Activated CD8-positive, alpha-beta memory T cell treated with anti-CD3 and anti-CD28 coated beads, Interleukin-2, amount 10 ng/mL, durations not matched to agents 7 days and 5 days (primary cell): ENCODE measurements at places on chromosomes 16 and 17. TPM values are rescaled to one million over a fixed set of nuclear protein-coding genes. Genes with fewer than 3 reads are reported as not detected.

RHBDL1 gene
- total RNA-seq: 0.37 TPM

- no peak overlapping the region for H3K4me3 ChIP-seq
- DNase-seq: no peak
- H3K4me1 ChIP-seq: peaks cover 4% of the 10 kb centered on the region
- H3K36me3 ChIP-seq: peaks cover 18% of the 10 kb centered on the region
- H3K27me3 ChIP-seq: no peaks in the 10 kb centered on the region
These were observed 13.5 kb downstream of the SDR42E1 start for GRCh38 chr16:81997738-81998137.

DNA sequence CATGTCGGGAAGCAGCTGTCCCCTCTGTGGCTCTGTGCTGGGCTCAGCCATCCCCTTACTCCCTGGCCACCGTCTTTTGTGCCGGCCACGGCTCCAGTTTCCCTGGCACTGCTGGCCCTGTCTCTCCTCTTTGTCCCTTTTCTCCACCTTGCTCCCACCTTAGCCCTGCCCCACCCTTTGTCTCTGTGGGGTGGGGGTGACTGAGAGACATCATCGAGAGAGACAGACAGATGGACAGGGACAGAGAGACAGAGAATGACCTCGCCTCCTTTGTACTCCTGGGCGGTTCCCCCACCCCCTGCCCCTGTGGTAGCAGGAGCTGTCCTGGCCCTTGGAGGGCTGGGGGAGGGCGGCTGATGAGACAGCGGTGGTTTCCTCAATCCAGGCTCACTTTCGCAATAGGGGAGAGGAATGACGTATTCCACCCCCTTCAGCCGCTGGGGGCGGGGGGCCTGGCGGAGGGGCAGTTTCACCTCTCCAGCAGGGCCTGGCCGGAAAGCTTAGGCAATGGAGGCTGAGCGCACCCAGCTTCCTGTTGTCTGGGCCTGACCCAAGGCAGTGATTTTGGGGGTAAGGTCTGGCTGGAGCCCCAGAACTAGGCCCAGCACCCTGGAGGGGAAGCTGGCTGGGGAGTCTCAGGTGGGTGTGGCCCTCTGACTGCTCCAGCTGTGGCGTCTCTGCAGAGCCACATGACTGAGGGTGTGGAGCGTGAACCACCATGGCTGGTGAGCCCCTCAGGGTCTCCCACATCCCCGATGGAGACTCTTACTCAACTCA lies 7.3 kb downstream of the FMNL1 start:
- H3K27ac ChIP-seq: peak overlapping the region; percentile 100
- no peaks in the 10 kb centered on the region for H3K27me3 ChIP-seq
- peak; percentile 93 for DNase-seq
- H3K36me3 ChIP-seq: peaks cover 37% of the 10 kb centered on the region

CHAD gene
- not detected for total RNA-seq

GRCh38 chr17:65743308-65743655 lies 181.8 kb upstream of the AXIN2 start:
- peaks cover 2% of the 10 kb centered on the region for H3K36me3 ChIP-seq
- DNase-seq: no peak
- peaks cover 7% of the 10 kb centered on the region for H3K4me1 ChIP-seq
- H3K4me3 ChIP-seq: no peak overlapping the region

GRCh38 chr16:76222087-76222486 lies 55.1 kb upstream of the CNTNAP4 start:
- H3K4me3 ChIP-seq: no peak overlapping the region
- H3K4me1 ChIP-seq: no peaks in the 10 kb centered on the region
- DNase-seq: no peak
- no peak overlapping the region for H3K27ac ChIP-seq
- H3K36me3 ChIP-seq: no peaks in the 10 kb centered on the region
- H3K27me3 ChIP-seq: no peaks in the 10 kb centered on the region

ACSM2A gene
- total RNA-seq: 0.26 TPM

DNA sequence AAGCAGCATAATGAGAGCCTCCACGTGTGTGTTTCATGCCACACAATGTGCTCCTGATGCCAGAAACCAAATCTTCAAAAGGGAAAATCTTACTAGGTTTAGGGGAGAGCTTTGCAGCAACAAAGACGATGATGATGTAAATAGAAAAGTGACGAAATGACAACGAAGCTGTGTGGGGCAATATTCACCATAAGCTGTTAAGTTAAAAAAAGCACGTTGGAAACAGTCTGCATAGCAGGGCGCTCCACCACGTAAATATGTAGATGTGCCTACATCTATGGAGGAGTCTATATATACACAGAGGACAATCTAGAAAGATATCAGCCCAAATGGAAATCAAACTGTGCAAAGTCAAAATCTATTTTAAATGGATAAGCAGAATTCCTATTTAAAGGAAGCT lies 61.0 kb downstream of the RPH3AL start:
- no peak overlapping the region for H3K27ac ChIP-seq
- no peaks in the 10 kb centered on the region for H3K36me3 ChIP-seq
- no peak for DNase-seq
- peaks cover 2% of the 10 kb centered on the region for H3K27me3 ChIP-seq

GRCh38 chr16:2912330-2913199 lies 834 bp downstream of the FLYWCH1 start:
- H3K4me3 ChIP-seq: peak overlapping the region; percentile 87
- peaks cover 9% of the 10 kb centered on the region for H3K27me3 ChIP-seq
- peak; percentile 61 for DNase-seq
- peaks cover 30% of the 10 kb centered on the region for H3K4me1 ChIP-seq
- H3K27ac ChIP-seq: peak overlapping the region; percentile 74
- H3K36me3 ChIP-seq: peaks cover 9% of the 10 kb centered on the region

ERBB2 gene
- total RNA-seq: 4.7 TPM

DNA sequence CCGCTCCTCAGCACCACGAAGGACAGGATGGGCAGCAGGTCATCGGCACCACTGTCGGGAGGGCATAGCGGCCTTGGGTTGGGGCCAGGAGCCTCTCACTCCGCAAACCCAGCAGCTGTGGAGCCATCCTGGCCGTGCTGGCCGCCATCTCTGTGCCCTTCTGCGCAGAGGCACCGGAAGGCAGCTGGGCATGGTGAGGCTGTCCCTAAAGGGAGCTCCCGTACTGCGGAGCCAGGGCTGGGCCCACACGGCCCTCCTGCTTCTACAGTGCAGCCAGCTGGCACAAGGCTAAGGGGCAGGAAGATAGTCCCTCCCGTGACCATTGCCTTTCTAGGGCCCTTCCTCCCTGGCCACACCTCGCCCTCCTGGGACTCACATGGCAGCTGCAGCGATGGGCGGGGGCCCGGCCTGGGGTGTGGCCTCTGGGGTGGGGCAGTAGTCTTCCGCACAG lies 7.0 kb upstream of the SPATA2L start:
- no peak overlapping the region for H3K27ac ChIP-seq
- no peak overlapping the region for H3K4me3 ChIP-seq
- DNase-seq: no peak
- peaks cover 11% of the 10 kb centered on the region for H3K4me1 ChIP-seq
- no peaks in the 10 kb centered on the region for H3K36me3 ChIP-seq

DNA sequence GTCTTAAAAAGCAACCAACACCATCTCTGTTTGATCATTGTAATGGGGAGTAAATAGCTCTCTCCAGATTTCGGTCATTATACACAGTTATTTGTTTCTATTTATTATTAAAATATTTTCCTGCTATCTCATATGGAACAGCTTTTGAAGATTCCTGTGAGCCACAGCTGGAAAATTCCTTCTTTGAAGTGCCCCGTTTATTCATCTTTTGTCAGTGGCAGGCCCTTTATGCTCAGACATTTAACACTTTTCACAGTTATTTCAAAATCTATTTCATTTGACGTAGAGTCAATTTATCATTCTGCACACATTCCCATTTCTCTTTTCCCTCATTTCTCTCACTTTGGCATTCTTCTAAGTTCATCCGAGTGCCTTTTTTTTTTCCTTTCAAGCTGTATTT lies 245.9 kb upstream of the ELAC2 start:
- no peaks in the 10 kb centered on the region for H3K36me3 ChIP-seq
- no peaks in the 10 kb centered on the region for H3K4me1 ChIP-seq
- no peak overlapping the region for H3K4me3 ChIP-seq
- no peak overlapping the region for H3K27ac ChIP-seq

GRCh38 chr17:76384222-76384986 lies at the start of gene SPHK1:
TSS of gene SPHK1 (plus strand) at chr17:76384609. CDS start at chr17:76385645, 1,036 bp downstream.
- H3K27me3 ChIP-seq: no peaks in the 10 kb centered on the region
- H3K4me1 ChIP-seq: peaks cover 17% of the 10 kb centered on the region
- H3K27ac ChIP-seq: peak within 1 kb of the TSS; percentile 89

DNA sequence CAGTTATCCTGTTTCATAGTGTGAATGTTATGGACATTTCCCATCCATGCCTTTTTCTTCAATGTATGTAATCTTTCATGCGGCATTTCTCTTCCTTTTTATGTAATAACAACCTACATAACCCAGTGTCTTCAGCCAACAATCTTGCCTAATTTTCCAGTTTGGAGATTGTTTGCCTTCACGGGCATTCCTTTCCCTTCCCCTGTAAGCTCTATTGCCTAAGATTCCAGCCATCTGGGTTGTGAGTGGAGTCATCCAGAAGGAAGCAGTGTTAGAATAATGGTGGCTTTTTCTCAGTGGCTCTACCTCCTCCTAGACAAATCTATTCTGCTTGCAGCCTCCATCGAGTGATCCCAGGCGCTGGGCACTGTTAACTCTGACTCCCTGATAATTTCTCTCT lies 22.3 kb downstream of the SYCE1L start:
- DNase-seq: no peak
- peaks cover 3% of the 10 kb centered on the region for H3K27me3 ChIP-seq
- peaks cover 1% of the 10 kb centered on the region for H3K4me1 ChIP-seq
- H3K36me3 ChIP-seq: no peaks in the 10 kb centered on the region
- H3K4me3 ChIP-seq: no peak overlapping the region
- H3K27ac ChIP-seq: no peak overlapping the region

- H3K27me3 ChIP-seq: no peaks in the 10 kb centered on the region
- H3K27ac ChIP-seq: peak overlapping the region; percentile 46
- H3K4me1 ChIP-seq: no peaks in the 10 kb centered on the region
- H3K4me3 ChIP-seq: no peak overlapping the region
- peaks cover 28% of the 10 kb centered on the region for H3K36me3 ChIP-seq
These were observed 1.4 kb upstream of the NRN1L start for GRCh38 chr16:67883146-67883871.

NUPR1 gene
- not detected for total RNA-seq

AOC3 gene
- total RNA-seq: 1.5 TPM

DNA sequence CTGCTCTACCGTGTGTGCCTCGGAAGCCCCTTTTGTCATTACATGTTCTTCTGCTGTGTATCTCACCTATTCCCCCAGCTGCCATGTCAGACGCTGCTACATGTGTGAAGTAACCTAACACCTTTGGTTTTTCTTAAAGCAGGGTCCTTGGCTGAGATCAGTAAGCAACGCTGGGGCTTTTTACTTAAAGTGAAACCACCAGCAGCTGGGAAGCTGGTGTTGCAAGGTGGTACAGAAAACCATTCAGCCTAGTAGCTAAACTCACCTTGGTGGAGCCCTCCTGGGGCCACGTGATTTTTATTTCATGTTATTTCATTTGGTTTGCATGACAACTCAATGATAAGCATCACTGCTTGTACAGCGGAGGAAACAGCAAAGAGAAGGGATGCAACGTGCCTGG lies 62.6 kb downstream of the PLCG2 start:
- peaks cover 24% of the 10 kb centered on the region for H3K36me3 ChIP-seq
- DNase-seq: peak; percentile 77
- peak overlapping the region; percentile 70 for H3K4me3 ChIP-seq
- peaks cover 73% of the 10 kb centered on the region for H3K4me1 ChIP-seq
- H3K27me3 ChIP-seq: no peaks in the 10 kb centered on the region

KRTAP9-1 gene
- not detected for total RNA-seq

- no peak for DNase-seq
- H3K4me1 ChIP-seq: no peaks in the 10 kb centered on the region
- no peak overlapping the region for H3K27ac ChIP-seq
- H3K27me3 ChIP-seq: no peaks in the 10 kb centered on the region
These were observed 172.2 kb downstream of the SEC14L1 start for GRCh38 chr17:77312786-77313599.

GRCh38 chr16:68251832-68252231 lies 6.7 kb downstream of the PLA2G15 start:
- H3K4me1 ChIP-seq: peaks cover under 1% of the 10 kb centered on the region
- no peaks in the 10 kb centered on the region for H3K27me3 ChIP-seq
- H3K36me3 ChIP-seq: peaks cover 7% of the 10 kb centered on the region
- no peak overlapping the region for H3K4me3 ChIP-seq
- no peak for DNase-seq

DNA sequence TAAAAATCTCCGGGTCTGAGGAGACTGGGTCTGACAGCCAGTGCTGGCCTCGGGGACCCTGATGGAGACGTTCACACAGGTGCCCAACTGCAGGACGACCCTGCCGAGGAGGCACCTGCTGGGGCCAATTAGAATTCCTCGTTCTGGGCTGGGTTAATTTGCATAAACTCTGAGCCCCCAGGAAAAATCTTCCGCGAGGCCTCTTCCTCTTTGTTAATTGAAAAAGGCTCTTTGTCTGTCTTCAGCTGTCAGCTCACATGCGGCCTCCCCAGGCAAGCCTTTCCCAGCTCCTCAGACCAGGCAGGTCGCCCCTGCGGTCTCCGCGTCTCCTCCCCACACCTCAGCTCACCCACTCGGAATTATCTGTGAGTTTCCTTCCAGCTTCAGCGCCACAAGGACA lies 400.2 kb downstream of the SEC14L1 start:
- peaks cover 5% of the 10 kb centered on the region for H3K4me1 ChIP-seq
- no peak overlapping the region for H3K27ac ChIP-seq
- peaks cover 54% of the 10 kb centered on the region for H3K27me3 ChIP-seq
- no peak for DNase-seq
- no peaks in the 10 kb centered on the region for H3K36me3 ChIP-seq

- peak overlapping the region; percentile 47 for H3K27ac ChIP-seq
- no peak for DNase-seq
- peaks cover 33% of the 10 kb centered on the region for H3K36me3 ChIP-seq
- H3K4me1 ChIP-seq: peaks cover 59% of the 10 kb centered on the region
These were observed 1.7 kb upstream of the DVL2 start for GRCh38 chr17:7235693-7236665.

GRCh38 chr16:87459833-87460232 lies 33.0 kb downstream of the ZCCHC14 start:
- H3K27ac ChIP-seq: no peak overlapping the region
- H3K4me1 ChIP-seq: peaks cover 25% of the 10 kb centered on the region
- no peak overlapping the region for H3K4me3 ChIP-seq
- no peak for DNase-seq
- H3K36me3 ChIP-seq: no peaks in the 10 kb centered on the region

NACA2 gene
- total RNA-seq: not detected

DNA sequence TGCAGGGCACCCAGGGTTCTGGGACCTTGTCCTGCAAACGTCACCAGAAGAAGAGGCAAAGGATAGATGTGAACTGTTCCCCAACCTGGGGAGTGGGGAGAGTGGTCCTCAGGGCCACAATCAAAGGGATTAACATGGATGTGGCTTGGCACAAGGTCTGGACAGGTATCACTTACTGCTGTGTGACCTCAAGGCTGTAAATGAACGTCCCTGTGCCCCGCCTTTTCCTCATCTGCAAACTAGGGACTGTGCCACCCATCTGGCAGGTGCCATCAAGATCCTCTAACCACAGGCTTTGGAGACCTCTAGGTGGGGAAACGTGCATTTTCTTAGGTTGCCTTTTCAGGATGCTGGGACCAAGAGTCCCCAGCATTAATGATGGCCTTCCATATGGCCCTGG lies 25.1 kb downstream of the SLC5A10 start:
- no peak overlapping the region for H3K4me3 ChIP-seq
- no peaks in the 10 kb centered on the region for H3K4me1 ChIP-seq
- no peak for DNase-seq
- H3K27me3 ChIP-seq: no peaks in the 10 kb centered on the region
- no peak overlapping the region for H3K27ac ChIP-seq
